ENCODE measurements at places on chromosomes 3 and 15. TPM values are rescaled to one million over a fixed set of nuclear protein-coding genes. Genes with fewer than 3 reads are reported as not detected.

DNA sequence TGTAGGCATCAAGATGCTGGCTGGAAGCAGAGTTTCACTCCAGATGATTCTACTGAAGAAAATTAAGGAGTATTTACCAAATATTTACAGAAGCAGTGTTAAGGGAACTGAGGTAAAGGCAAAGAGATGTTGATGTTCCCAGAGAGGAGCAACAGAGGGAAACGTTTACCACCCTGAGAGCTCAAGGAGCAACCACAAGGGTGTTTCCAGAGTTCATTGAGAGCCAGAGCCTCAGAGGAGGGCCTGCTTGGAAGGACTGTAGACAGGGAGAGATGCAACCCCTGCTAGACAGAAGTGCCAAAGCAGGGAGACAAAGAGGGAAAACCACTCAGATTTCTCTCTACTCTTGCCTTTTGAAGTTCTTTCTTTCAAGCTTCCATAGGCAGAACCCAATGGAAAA is 474.5 kb downstream of the RBMS3 start:
- DNase-seq: no peak

DNA sequence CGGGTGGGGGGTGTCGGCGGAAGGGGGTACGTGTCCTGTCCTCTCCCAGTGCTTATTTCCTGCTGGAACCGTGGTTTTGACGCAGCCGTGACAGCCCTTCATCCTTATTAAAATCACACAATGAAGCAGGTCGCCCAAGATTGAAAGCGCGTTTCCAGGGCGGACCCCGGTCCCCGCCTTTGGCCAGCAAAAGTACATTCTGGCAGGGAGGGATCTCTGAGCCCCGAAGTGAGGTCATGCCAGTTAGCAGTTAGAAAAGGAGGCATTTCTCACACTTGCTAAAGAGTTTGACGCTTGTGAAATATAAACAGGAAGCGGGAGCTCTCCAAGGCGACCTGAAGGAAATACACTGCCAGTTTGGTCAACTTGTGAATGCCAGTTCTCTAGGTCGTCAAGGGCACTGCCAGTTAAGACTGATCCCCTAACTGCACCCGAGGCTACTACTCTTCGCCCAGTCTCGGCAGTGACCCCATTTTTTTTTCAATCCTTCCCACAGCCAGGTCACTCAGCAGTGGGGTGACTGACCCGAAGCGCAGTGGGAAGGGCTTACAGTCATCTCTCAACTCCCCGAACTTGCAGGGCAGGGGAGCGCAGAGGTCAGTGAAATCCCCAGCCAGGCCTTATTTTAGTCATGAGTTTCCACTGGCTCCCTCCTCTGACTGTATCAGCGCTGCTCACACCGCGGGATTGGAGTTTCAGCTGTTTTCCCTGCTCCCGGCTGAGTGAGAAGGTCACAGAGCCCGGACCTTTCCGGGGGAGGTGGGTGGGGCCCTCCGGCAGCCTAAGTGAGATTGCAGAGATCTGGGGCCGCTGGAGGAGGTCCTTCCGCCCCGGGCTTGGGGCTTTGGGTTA is 2.0 kb upstream of the BHLHE40 start:
- peak; percentile 93 for DNase-seq

- DNase-seq: no peak
Observed at GRCh38 chr3:170910542-170910941, 2.1 kb upstream of the EIF5A2 start.

DNA sequence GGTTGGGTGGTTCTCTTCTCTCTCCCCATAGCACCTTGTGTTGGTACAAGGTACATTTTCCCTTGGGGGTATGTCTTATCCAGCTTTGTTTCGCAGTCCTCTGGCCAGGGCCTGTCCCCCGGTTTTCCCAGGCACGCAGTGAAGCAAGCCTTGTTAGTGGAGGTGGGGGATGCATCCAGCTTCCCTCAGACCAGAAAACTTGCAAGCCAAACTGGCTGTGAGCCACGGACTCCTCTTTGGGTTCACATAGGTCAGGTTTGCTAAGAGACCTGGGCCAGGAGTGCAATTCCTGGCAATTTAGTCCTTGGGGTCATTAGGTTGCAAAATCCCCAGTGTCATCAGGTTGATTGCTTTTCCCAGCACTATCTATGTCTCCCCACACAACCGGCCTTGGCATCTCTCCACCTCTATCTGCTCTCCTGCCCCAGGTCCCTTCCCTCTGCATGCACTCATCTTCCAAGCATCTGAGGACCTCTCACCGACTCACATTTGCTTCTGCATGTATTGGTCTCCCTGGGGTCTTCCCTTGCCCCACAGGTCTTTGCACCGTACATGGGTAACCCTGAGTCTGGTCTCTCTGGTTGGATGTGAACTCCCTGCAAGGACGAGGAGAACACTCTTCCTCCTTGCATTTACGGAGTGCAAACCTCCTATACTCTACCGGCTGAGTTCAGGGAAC is 34.2 kb downstream of the BCL2L10 start:
- DNase-seq: no peak

- no peak for DNase-seq
Observed at GRCh38 chr15:58472821-58473581, 41.2 kb downstream of the LIPC start.

Gene TERC
- total RNA-seq: 260 TPM

Gene SPINK8
- total RNA-seq: not detected

GRCh38 chr15:50773389-50773788 is 7.9 kb upstream of the SPPL2A start:
- no peak for DNase-seq

GRCh38 chr3:102005551-102005950 is 156.2 kb downstream of the NFKBIZ start:
- no peak for DNase-seq

- DNase-seq: no peak
Observed at GRCh38 chr3:76222201-76222600, 436.9 kb upstream of the ZNF717 start.

- no peak for DNase-seq
Observed at GRCh38 chr3:76479161-76479650, 560.7 kb upstream of the ROBO2 start.

GRCh38 chr15:25774871-25775270 is 88.3 kb downstream of the ATP10A start:
- DNase-seq: no peak

GRCh38 chr3:167441256-167441655 is 32.6 kb downstream of the SERPINI2 start:
- DNase-seq: no peak

Gene NR1I2
- not detected for total RNA-seq

DNA sequence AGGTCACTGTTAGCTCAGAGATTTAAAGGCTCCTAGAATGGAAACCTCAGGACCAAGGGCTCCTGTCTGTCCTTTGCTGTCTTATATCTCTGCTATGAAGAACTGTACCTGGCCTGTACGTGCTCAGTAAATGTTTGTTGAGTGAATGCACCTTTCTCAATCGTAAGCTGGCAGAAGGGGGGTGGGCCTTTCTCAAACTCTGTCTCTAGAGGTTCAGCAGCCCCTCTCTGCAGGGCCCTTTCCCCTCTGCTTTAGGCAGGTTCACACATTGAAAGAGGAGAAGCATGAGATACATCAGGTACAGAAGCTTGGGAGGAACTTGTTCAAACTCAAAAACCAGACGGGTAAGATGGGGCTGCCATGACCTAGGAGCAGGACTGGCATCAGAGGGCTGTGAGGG is 155.6 kb downstream of the GOLGA6L4 start:
- DNase-seq: no peak

DNA sequence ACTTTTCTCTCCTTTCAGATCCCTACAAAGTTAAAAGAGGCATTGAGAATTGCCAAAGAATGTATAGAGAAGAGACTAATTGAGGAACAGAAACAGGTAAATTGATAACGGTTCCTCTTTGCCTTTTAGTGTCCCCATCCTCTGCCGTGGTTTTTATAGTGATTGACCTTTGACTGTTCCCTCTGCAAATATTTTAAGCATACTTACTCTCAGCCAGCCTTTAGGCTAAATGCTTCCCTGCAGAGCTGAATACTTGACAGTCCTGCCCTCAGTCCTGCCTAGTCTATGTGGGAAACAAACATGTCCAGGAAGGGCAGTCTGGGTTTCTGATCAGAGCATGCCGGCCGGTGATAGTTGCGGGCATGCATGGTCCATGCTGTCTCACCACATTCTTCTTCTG is 24.7 kb downstream of the PDHB start:
- no peak for DNase-seq
